ENCODE measurements at places on chromosomes 7 and 10.

- DNase-seq = peak; percentile 80
Observed at GRCh38 chr7:150356265-150356897, 12.2 kb upstream of the REPIN1 start.

GRCh38 chr7:85103962-85104361 lies 82.9 kb downstream of the SEMA3D start:
- DNase-seq = no peak

GRCh38 chr7:73899731-73900142 lies 38.8 kb downstream of the TMEM270 start:
- DNase-seq = no peak

DNA sequence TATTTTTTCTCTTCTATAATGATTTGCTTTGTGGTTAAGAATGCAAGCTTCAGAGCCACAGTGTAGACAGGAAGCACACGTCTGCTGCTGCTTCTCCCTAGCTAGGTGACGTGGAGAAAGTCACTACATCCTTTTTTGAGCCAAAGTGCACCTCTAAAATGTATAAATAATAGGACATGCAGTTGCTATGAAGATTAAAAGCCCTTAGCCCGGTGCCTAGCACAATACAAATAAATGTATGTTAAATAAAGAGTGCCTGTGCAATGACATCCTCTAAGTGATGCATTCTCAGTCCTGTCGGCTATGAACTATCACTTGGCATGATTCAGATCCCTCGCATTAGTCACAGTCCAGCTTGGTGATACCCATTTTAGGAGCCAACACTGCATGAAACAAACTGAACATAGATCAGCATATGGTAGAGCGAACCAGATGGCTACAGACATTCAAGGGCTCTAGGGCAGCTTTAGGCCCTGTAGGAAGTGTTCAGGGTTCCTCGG lies 4.8 kb upstream of the TRDMT1 start:
- DNase-seq = peak; percentile 30

DNA sequence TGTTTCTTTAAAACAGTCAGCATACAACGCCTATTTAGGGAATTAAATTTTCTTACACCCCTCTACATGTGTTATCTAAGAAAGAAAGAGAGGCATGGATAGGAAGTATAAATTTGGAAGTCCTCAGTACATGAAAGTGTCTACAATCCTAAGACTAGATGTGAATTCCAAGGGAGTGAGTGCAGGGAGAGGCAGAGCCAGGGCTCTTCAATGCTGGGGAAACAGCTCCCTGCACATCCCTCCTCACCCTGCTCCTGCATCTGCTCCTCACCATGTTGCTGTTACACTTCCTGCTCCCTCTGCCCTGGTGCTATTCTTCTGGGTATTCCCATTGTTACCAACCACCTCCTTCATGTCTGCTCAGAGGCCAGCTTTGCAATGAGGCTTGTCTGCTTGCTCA lies 229.1 kb upstream of the AKR1E2 start:
- DNase-seq = no peak

- DNase-seq = no peak
Observed at GRCh38 chr7:124033807-124034753, 1.2 kb upstream of the TMEM229A start.

DNA sequence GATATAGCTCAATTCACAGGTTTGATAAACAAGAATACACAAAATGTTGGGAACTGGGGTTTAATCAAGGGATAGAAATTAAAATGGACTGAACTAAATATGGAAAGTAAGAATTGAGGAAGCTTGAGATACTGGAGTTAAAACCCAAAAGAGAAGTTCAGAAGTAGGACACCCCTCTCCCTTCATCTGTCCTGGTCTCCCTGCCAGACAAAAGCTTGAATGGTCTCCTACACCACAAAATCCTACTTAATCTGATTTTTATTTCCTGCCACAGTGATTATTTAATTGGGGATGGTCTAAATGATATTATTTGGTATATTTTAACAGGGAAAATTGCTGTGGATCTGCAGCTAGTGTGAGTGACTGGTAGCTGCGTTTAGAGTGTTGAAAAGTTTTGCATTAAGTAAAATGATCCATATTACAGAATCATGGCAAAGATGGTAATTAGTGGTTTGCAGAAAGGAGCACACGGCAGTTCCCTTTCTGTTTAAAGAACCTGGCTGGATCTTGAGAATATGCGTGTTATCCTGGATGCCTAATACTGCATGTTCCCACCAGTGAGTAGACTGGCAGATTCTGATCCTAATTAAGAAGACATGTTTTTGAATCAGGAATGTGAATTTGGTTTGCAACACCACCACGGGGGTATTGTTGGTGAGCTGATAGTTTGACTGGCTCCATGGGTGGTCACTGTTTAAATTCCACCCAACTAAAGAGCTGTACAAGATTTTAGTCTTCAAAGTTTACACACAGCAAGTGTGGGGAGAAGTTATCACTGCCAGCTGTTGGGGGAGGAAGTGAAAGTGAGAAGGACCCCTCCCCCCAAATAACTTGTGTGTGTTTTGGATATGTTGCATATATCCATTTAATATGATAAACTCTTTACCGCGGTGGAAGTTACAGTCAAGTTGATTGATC lies 5.5 kb downstream of the RBM20 start:
- DNase-seq = no peak

DNA sequence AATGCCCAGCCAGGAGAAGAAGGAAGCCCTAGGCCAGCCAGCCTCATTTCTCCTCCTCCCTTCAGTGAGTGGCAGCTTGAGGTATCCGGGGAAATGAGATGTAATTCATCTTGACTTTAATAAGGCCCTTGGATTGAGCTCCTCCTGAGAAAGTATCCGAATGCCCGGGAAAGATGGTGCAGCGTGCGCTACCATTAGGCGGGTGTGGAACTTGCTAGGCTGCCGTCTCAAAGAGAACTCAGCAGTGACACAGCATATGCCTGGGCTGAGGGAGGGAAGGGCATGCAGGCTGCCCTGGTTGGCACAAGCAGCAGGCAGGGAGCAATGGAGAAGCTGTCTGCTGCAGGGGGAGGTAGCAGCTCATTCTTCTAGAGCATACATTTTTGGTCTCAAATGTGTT lies 659.8 kb upstream of the FOXK1 start:
- DNase-seq = no peak

DNA sequence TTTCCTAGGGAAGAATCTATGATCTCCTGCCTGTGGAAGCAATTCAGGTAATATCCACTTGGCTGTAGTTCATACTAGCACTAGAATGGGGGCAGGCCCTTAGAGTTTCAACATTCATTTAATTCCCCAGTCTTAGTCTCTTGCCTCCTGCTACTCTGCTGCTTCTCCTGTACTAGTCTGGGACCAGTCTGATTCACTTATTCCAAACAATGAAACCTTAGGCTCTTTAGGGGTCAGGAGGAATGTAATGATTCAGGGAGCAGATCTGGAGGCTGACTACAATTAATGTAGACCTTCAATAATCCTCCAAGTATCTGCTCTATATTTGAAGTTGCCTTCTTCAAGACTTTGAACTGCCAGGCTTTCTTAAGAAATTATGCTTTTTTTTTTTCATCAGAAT lies 101.8 kb downstream of the GNAT3 start:
- no peak for DNase-seq

DNA sequence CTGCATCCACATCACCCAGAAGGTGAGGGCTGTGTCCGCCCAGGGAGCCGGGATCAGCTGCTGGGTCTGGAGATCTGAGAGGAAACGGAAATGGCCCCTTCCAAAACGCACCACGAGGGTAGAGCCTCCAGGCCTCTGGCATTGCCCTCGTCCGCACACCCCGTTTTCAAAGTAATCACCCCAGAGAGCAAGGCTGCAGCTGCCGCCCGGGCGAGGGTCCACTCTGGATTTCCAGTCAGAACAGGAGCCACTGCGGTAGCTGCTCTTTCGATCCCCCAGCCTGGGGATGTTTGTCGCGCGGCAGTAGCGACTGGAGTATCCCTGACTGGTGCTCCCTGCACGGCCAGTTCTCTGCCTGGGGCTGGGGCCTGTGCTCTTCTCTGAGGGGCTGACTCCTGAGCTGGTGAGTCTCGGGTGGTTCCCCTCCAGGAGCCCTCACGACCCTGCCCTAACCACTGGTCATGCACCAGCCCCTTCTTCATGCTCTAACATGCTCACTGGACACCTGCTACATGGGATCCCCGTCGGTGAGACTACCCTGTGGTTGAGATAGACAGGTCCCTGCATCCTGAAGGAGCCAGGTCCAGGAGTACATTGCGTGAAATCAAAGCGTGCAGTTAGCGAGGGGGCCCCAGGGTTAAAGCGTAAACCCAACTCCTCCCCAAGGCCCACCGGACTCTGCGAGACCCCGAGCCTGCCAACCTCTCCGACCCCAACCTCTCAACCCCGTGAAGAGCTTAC lies 99.2 kb downstream of the FOXL3 start:
- DNase-seq = no peak

- no peak for DNase-seq
Observed at GRCh38 chr7:128959296-128959695, 21.6 kb downstream of the IRF5 start.

DNA sequence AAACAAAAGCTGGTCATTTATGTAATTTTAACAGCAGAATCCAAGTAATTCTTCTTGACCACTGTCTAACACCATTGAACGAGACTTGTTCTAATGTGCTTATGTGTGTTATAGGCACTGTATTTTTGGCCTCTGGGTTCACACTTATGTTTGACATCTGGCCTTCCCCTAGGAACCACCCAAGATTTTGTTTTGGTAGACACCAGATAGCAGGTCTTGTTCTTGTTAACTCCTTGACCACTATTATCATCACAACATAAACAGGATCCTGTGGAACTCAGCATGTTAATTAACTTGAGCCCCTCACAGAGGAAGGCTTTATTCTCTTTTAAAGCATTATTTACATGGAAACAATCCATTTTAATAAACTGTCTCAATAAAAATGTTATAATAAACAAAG lies 167.7 kb downstream of the SEMA3D start:
- no peak for DNase-seq

GRCh38 chr10:13669182-13669855 lies 82.6 kb downstream of the PRPF18 start:
- no peak for DNase-seq

- DNase-seq = no peak
Observed at GRCh38 chr10:114286921-114287320, 47.9 kb downstream of the VWA2 start.
